ENCODE measurements at places on chromosomes 1 and 21.

DNA sequence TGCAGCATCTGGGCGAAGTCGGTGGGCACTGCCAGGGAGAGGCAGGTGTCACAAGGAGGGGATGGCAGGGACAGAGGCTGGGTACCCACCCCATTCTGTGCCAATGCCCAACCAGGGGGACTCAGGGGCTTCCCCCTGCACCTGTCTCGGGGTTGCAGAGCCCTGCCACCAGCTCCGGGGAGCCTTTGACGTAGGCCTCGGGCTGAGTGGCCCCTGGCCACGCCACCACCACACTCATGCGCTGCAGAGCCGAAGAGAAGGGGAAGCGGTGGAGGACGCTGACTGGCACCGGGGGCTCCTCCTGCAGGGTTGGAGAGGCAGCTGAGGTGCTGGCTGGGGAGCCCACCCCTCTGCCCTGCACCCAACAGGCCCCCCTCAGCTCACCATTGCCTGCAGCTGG is 11.7 kb upstream of the MFAP2 start:
- no peak for DNase-seq

DNA sequence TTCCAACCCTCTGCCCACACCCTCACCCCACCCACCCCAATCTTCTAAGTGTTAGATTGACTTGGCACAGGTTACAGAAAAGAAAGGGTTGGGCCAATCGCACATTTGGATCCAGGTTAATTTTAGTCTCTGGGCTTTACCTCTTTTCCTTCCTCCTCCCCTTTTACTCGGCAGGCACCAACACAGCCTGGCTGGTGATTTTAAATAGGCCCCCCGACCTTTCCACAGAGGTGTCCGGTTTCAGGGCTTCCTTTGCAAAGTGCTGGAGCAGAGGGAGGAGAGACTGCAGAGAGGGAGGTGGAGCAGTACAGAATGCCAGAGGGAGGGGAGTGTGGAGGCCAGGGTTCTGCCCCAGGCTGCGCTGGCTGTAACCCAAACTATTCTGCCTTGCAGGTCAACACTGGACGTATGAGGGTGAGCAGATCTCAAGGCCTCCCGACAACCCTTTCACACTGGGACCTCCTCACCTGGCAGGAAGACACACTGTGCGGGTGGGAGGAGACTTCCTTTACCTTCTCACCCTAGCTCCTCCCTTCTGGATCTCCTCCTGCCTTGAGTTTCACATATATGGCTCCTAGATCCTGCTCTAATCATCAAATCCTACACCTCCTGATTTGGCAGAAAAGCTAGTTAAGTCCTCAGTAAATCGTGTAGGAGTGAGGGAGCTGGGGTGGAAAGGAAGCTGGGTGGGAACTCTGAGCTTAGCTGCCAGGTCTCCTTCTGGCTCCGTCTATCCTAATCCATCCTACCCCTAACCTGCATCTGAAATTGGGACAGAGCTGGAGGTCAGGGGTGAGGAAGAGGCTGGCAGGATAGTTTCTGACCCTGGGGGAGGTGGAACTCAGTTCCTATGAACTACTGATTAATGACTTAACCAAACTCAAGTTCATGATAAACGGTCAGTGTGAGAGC is 2.4 kb downstream of the CA14 start:
- DNase-seq: no peak

- DNase-seq: no peak
Observed at GRCh38 chr21:31012133-31013089, 25.9 kb downstream of the KRTAP19-8 start.

GRCh38 chr1:245687152-245687635 is 532.4 kb downstream of the KIF26B start:
- DNase-seq: no peak

Measured in NCI-H1930 (cell line).